Mesothelial cell of epicardium (in vitro differentiated cells): ENCODE measurements at places on chromosomes 5 and 9. TPM values are rescaled to one million over a fixed set of nuclear protein-coding genes. Genes with fewer than 3 reads are reported as not detected.

- no peak overlapping the region for H3K4me3 ChIP-seq
- peaks cover 6% of the 10 kb centered on the region for H3K4me1 ChIP-seq
- H3K27me3 ChIP-seq: no peaks in the 10 kb centered on the region
- DNase-seq: no peak
- H3K27ac ChIP-seq: no peak overlapping the region
These were observed 6.8 kb downstream of the SLC36A1 start for GRCh38 chr5:151454166-151454565.

- no peak overlapping the region for H3K4me3 ChIP-seq
- no peaks in the 10 kb centered on the region for H3K36me3 ChIP-seq
- H3K4me1 ChIP-seq: peaks cover 41% of the 10 kb centered on the region
- peak overlapping the region; percentile 86 for H3K27ac ChIP-seq
- no peaks in the 10 kb centered on the region for H3K27me3 ChIP-seq
These were observed 50.5 kb upstream of the COL5A1 start for GRCh38 chr9:134591082-134591571.

DNA sequence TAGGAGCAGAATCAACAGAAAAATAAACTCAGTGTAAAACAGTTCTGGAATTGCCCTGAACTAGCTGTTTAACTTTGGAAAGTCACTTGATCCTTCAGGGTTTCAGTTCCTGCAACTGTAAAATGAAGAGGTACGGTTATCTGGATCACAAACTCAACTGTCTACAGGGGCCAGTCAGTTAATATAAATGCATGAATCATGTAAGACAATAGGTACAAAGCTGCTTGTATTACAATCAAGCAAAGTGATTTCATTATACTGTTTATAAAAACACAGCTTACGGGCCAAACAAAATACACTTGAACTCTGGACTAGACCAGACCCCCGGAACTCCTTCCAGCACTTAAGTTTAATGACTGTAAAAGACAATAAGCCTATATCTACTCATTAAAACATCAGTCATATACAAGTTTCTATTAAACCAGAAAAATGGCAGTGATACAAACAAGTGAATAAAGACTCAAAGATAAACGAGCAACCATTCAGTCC is 73.0 kb downstream of the MRPS27 start:
- DNase-seq: no peak
- peaks cover 50% of the 10 kb centered on the region for H3K4me1 ChIP-seq
- H3K27ac ChIP-seq: peak overlapping the region; percentile 81
- H3K36me3 ChIP-seq: no peaks in the 10 kb centered on the region
- no peaks in the 10 kb centered on the region for H3K27me3 ChIP-seq

Gene FGD3
- total RNA-seq: 36.3 to 41.9 TPM (median 39.5 TPM) in 3 replicates

DNA sequence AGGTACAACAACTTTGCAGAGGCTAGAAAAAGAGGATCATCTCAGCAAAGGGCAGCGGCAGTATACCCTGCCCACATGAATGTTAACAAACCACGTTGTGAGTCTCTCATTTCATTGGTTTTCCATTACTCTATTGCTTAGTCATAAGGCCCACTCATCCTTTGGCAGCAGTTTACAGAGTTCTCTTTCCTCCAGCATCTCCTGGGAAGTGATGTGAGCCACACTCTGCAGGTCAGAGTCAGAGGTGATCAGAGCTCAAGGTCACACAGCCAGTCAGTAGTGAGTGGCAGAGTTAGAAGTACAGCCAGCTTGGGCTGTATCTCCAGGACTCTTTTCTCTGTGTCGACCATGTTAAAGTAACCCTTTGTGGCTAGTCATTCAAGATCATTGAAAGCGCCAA is 599.6 kb upstream of the GRAMD2B start:
- H3K27me3 ChIP-seq: peaks cover 2% of the 10 kb centered on the region
- H3K27ac ChIP-seq: no peak overlapping the region
- no peak for DNase-seq
- no peak overlapping the region for H3K4me3 ChIP-seq
- H3K36me3 ChIP-seq: no peaks in the 10 kb centered on the region

DNA sequence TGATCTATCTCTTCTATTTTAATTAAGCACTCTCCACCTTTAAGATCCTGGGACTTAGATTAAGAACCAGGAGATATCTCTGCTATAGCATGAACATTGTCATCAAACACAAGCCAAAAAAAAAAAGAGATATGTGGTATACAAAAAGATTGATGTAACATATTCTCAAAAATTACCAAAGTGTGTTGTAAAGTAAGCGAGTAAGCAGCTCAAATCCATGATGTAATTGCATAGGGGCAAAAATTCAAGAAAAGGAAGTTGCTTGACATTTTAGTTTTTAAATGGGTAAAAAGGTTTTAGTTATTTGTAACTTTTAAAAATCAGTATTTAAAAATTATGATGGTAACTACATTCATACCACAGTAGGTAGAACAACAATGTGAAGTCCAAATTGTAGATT is 40.7 kb downstream of the CNTRL start:
- no peak for DNase-seq
- H3K36me3 ChIP-seq: no peaks in the 10 kb centered on the region
- no peaks in the 10 kb centered on the region for H3K27me3 ChIP-seq
- H3K4me1 ChIP-seq: no peaks in the 10 kb centered on the region

GRCh38 chr5:176593273-176593869 is 16.6 kb downstream of the GPRIN1 start:
- H3K27me3 ChIP-seq: peaks cover 31% of the 10 kb centered on the region
- H3K4me1 ChIP-seq: no peaks in the 10 kb centered on the region
- DNase-seq: no peak
- H3K4me3 ChIP-seq: no peak overlapping the region

GRCh38 chr5:160047423-160047822 is 38.5 kb downstream of the TTC1 start:
- DNase-seq: no peak
- H3K4me3 ChIP-seq: no peak overlapping the region
- peaks cover 44% of the 10 kb centered on the region for H3K36me3 ChIP-seq
- no peaks in the 10 kb centered on the region for H3K27me3 ChIP-seq
- H3K27ac ChIP-seq: no peak overlapping the region

- H3K36me3 ChIP-seq: no peaks in the 10 kb centered on the region
- no peaks in the 10 kb centered on the region for H3K4me1 ChIP-seq
- H3K27ac ChIP-seq: no peak overlapping the region
- no peak for DNase-seq
These were observed 316.1 kb downstream of the CDK5RAP2 start for GRCh38 chr9:120263836-120264235.

Gene ENG
- total RNA-seq: 7.3 to 8.5 TPM (median 8.1 TPM) in 3 replicates

GRCh38 chr9:5186416-5187169 is 1.2 kb upstream of the INSL6 start:
- DNase-seq: no peak
- no peaks in the 10 kb centered on the region for H3K36me3 ChIP-seq
- H3K27me3 ChIP-seq: no peaks in the 10 kb centered on the region
- H3K4me3 ChIP-seq: no peak overlapping the region
- no peaks in the 10 kb centered on the region for H3K4me1 ChIP-seq
- H3K27ac ChIP-seq: no peak overlapping the region

Gene OR13C8
- total RNA-seq: not detected in 3 replicates
